ENCODE measurements at places on chromosomes 7 and 10.

DNA sequence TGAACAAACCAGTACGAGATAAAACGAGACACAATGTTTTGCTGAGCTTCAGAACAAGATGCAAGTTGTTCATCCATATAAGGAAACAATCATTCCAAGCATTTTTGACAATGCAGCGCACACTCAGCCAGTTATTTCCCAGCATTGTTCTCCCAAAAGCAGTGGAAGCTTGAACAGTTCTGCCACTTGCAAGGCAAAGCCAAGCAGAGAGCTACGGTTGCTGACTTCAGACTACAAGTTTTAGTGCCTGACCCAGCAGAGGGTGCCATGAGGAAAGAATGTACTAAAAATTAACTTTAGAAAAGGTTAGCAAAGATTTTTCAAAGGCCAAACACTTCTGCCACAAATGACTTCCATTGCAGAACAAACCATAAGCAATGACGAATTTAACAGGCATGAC is 152.5 kb downstream of the SLC25A13 start:
- DNase-seq = no peak

DNA sequence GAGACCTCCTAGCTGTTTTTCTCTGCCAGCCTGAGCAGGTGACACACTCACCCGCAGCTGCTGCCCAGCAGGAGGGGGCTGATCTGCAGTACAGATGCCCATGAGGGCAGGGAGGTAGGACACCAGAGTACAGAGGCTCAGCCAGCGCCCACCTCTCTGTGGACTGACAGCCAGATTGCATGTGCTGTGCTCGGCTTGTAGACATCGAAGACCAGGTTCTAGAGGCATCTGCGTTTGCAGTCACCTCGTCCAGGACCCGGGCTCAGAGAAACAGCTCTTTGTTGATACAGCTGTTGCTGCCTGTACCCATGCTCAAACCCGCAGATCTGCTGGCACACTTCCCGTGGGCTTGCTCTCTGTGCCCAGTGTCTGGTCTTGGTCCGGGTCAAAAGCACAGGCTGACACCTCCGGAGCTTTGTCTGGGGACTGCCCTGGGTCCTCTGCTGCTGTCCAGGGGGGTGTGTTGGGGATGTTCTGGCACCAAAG is 224.7 kb downstream of the GLRX3 start:
- no peak for DNase-seq

GRCh38 chr10:86506499-86506898 is 15.1 kb downstream of the WAPL start:
- DNase-seq = no peak

DNA sequence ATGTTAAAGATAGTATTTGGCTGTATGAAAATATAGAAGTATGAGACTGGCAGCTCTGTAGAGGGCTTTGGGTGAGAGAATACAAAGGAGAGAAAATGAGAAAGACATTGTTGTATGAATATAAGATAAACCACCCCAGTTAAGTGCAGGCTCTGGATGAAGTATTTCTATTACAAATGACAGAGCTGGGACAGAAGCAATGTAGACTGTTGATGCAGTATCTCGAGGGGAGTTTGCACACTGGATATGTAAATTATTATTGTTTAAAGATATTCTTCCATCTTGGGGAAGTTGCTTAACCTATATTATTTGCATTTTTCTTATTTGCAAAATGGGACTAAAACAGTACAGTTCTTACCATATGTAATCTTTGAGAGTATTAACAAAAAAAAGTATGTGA is 31.5 kb downstream of the ENTPD1 start:
- no peak for DNase-seq

DNA sequence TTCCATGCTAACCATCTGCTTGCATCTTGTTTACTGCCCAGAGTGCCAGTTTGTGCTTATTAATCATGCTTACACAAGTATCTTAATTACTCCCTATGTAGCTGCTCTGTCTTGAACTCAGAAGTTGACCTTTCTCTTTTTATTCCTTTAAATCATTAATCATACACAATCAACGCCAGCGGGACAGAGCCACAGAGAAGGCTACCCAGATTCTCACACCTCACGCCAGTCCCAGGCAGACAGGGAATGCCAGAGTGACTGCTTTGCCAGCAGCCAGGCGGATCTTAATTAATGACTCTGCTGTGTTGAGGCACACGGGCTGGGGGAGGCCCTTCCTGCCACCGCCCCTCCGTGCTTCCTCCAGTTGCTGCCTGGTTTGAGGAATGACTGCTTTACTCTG is 229.4 kb downstream of the LRMDA start:
- no peak for DNase-seq

DNA sequence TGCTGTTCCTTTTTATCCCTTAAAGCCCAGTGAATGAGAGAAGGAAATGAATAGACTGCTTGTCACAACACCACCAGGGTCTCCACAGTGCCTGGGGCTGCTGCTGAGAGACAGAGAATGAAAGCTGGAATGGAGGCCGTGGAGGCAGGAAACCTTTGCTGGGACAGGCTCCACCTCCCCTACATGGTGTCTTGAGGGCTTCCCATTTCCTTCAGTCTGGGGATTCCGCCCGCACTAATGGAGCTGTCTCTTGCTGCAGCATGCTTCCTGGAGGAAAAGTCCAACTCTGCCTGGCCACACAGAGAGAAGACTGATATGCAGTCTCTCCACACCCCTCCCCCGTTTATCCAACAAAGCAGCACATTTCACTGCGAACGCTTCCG is 54.5 kb downstream of the LRRC4 start:
- DNase-seq = no peak

DNA sequence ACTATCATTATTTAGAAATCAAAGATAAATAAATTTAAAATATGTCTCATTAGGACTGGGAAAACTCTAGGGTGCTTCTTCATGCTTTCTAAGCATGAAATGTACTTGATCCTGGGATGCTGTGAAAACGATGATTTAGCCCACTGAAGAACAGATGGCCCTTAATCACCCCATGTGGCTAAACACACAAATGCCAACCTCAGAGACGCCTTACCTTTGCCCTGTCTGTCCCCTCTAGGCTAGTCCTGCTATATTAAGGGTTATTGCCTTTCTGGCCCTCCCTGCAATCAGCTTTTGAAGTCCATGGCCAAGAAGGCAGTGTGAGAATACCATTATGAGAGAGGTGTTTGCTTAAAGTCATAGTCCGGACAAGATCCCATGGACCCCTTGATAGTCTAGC is 217.2 kb downstream of the TWIST1 start:
- no peak for DNase-seq

- DNase-seq = no peak
Measured at GRCh38 chr10:6716516-6716915, 136.4 kb upstream of the PRKCQ start.

GRCh38 chr10:133528845-133529575 is 1.8 kb downstream of the CYP2E1 start:
- no peak for DNase-seq
